Occipital lobe (tissue), 3 donors: ENCODE measurements at places on chromosomes 4 and X. TPM values are rescaled to one million over a fixed set of nuclear protein-coding genes. Genes with fewer than 3 reads are reported as not detected.

GRCh38 chr4:38805530-38806145 is 1.0 kb upstream of the TLR1 start:
- no peak for DNase-seq

DNA sequence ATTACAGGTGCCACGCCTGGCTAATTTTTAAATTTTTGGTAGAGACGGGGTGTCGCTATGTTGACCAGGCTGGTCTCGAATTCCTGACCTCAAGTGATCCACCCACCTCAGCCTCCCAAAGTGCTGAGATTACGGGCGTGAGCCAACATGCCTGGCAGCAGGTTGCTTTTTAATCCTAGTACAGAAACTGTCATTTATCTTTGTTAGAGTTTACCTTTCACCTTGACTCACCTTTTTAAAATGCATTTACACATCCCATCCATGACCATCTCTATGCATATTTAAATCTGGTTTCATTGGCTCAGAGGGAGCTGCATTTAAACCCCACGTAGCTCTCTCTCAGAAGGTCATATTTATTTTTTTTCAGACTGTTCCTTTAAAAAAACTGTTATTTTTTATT is 31.9 kb downstream of the SLC16A2 start:
- no peak for DNase-seq

DNA sequence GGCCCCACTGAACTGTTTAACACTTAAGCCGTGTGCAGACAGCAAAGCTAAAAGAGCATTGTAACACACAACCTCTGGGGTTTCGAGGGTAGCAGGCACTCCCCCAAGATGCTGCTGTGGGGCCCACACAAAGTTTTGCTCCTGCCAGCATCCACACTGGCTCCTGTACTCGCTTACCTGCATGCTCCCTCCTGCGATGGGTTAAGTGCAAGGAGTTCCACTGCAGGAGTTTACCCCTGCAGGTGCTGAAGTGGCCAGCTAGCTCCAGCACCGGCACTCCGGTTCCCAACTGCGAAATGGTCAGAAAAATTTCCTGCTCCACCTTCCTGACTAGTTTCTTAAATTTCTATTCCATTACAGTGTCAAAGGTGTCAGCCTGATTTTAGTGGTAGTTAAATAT is 443.5 kb downstream of the PCDH10 start:
- DNase-seq: no peak

The SYTL4 gene
- total RNA-seq: 2.3 TPM
